Hematopoietic multipotent progenitor cell treated with erythropoietin and hydrocortisone succinate and interleukin-3 and kit ligand, for 6 days (in vitro differentiated cells): ENCODE measurements at places on chromosomes 2 and 18.

GRCh38 chr2:191209340-191209739, 35.9 kb upstream of the MYO1B start:
- DNase-seq = no peak

- peak; percentile 41 for DNase-seq
Observed at GRCh38 chr18:48711651-48712486, 173.0 kb downstream of the CTIF start.

GRCh38 chr2:196988639-196989038, 62.1 kb upstream of the PGAP1 start:
- DNase-seq = no peak

DNA sequence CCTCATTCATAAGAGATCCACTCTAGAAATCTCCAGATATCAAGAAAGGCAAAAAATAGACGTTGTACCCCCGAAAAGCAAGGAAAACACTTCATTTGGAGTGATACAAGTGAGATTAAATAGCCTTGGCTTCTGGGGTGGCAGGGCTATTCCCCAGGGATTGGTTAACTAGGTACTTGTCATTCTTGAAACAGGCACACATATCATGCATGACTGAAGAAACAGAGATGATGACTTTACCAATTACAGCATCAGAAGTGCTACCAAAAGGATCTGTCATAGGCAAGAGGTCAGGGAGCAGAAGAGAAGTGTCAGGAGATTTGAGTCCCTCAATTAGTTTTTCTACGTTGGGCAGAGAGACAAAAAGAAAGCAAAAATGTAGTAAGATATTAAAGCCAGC, 45.2 kb upstream of the NFU1 start:
- DNase-seq = no peak

- no peak for DNase-seq
Observed at GRCh38 chr2:29954316-29954715, 32.9 kb upstream of the ALK start.

GRCh38 chr2:15912203-15912602, 28.1 kb upstream of the MYCN start:
- no peak for DNase-seq

DNA sequence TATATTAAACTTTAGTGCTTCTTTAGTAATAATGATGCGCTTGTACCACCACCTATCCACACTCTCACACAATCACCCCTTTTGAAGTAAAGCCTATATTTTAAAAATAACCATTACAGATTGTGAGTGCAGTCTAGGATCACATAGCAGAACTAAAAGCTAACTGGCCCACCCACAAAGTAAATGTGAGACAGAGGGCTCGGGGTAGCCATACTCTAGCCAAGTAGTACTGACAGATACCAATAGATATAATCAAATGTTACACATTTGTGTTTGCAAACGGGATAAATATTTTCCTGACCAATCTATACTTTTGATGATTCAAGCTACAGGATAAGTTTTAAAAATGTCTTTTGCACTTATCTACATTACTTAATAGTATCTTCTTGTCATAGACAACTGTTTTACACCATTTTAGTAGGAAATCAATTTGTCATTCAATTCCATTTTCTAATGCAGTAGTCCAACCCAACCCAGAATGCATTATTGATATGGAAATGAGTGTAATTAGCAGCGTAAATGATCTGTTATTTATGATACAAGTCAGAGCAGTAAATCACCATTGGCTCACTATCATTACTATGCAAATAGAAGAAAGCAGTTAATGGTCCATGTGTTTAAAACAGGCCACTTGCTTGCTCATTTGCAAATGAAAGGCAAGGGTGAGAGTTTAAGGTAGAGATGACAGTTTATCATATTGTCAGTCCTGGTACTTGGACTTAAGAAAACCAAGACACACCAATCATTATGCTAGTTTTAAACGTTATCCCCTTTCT, 111.8 kb downstream of the ERBB4 start:
- DNase-seq = no peak

GRCh38 chr2:233350708-233351107, 3.6 kb upstream of the DGKD start:
- peak; percentile 79 for DNase-seq

DNA sequence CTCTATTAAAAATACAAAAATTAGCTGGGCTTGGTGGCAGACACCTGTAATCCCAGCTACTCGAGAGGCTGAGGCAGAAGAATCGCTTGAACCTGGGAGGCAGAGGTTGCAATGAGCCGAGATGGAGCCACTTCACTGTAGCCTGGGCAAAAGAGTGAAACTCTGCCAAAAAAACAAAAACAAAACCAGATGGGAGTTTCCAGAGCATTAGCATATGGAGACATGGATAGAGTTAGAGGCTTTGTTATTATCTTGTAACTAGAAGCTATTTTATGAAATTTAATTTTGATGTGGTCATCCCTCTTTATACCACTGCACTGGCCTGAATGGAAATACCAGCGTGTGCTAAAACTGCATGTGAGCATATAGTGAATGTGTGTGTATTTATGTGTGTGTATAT, 58.9 kb downstream of the TRAPPC8 start:
- no peak for DNase-seq

DNA sequence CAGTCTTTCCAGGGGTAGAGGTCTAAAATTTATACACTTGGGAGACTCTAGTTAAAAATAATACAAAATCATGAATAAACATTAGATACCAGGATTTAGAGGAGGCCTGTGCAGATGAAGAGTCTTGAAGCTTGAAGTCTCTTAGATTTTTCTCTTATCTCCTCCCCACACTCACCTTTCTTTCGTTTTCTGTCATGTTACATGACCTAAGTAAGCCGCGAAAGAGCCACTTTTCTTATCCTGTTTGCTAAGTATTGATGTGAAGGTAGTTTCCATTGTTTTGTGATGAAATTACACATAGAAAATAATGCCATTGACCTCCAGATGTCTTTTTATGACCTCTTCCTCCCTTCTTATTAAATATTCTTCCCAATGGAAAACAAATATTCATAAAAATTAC, 367.8 kb downstream of the LRRTM1 start:
- DNase-seq = no peak

DNA sequence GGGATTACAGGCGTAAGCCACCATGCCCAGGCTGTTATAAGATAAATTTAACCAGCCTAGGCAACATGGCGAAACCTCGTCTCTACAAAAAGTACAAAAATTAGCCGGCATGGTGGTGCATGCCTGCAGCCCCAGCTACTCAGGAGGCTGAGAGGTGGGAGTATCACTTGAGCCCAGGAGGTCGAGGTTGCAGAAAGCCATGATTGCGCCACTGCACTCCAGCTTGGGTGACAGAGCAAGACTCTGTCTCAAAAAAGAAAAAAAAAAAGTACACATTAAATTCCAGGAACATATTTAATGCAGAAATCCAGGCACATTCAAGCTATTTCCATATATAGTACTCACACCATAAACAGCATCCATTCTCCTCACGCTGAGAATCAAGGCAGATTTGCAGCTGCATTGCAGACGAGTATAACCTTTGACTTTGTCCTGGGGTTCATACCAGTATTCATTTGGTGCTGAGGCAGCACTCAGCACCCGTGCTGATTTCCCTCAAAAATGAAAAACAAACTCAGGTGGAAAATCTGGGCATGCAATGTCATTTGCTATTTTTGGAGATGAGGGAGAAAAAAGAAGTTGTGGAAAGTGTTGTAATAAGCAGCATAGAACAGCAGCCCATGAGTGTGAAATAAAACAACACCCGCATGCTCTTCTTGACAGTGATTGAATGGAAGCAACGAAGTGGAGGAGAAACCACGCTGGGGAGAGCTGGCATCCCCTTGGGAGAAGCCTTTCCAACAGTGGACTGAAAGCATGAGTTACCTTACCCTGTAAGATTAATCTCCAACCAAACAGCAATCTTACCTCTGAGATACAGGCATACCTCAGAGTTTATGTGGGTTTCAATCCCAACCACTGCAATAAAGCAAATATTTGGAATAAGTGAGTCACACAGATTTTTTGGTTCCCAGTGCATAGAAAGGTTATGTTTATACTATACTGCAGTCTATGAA, 46.8 kb upstream of the ANXA4 start:
- DNase-seq = no peak

- DNase-seq = peak; percentile 36
Observed at GRCh38 chr2:147689220-147689909, 155.5 kb upstream of the ACVR2A start.

DNA sequence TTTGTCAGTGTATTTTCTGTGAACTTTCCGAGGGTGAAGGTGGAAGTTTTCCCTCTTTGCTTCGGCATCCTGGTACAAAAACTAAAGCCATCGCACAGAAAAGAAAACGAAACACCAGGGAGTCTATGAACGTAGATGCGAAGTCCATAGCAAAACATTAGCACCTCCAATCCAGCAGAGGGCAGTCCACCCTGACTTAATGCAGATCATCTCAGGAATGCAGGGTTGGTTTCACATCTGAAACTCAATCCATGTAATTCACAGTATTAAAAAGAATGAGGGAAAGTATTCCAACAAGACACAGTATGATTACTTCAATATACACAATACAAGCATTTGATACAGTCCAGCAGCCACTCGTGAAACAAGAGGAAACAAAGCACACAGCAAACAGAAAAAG, 70.8 kb downstream of the RTP5 start:
- DNase-seq = peak; percentile 46

DNA sequence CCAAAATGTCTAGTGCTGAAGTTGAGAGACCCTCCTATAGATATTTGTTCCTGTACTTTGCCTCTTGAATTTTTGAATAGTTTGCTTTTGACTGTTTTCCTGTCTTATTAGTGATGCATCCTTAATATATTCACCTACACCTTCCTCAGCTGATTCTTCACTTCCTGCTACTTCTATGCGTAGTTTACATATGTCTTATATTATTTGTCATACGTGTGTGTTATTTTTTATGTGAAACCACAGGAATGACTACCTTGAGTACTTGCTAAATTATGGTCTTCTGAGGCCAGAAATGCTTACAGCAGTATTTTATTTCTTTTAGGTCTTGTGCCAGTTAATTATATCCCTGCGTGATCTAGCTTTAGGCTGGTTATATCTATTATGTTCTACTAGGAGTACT, 9.9 kb downstream of the UBE2E3 start:
- DNase-seq = no peak

DNA sequence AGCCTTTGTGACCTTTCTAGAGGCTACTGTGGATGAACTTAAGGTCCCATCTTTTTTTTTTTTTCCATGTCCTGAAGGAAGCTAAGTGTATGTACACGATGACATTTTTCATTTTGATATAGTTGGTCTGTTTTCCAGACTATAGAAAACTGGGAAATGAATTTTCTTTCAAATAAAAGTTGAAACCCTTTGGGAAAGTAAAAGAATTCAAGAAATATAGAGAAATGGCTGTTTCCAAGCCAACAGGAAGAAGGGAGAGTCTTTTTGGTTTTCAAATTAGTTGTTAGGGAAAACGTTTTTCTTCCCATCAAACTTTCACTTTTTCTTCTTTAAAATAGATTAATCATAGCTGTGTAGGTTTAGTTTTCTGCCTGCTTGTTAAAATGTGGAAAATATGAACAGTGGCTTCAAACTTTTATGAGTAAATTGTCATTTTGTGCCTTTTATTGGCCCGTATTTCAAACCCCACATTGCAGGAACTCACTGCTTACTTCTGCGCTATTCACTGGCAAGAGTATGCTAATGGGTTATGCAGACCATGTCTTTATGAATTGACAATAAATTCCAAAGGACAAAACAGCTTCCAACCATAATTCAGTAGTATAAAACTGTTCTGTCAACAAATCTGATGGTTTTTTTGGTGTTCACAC, 27.7 kb upstream of the LYPD1 start:
- no peak for DNase-seq

DNA sequence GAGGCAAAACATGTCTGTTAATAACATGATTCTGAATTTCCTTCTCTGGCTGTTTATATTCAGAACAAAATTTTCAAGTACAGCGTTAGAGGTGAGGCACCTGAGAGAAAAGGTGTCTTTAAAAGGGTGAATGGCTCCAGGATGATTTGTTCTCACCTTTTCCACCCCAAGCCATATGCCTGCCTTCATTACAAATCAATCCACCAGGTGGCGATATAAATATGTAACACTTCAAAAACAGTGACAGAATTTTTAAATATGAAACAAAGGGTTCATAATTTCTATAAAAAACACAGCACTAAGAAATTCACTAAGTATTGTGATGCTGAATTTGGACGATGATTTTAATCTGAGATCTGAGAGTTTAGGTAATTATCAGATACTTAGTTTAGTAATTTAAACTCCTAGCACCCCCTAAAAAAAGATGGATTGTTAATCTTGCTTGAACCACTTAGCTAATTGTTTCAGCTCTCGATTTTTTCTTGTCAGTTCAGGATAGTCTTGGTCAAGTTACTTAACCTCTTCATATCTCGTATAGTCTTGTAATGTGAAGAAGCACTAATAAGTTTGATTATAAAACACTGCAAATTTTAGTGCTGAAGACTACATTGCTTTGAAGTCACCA, 528.8 kb downstream of the CPS1 start:
- DNase-seq = peak; percentile 68

GRCh38 chr18:11785444-11786055, 65.7 kb upstream of the CHMP1B start:
- DNase-seq = no peak

DNA sequence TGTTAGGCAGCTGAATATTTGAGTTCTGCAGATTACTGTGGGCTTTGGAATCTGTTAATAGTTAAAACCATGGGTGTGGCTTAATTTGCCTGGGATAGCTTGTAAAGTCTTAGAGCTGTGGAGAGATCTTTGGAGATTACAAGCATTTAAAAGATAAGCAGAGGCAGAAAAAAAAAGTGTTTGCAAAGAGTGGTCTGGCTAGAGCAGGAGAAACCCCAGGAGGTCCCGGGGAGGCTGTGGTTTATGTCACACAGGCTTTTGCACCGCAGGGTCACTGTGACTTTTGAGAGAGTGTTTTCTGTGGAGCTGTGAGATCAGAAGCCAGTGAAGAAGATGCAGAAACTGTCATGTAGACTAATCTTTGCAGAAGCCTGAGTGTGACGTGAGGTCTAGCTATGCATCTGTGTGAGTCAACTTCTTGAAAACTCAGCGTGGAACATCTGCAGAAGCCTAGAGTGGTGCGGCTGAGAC, 49.0 kb downstream of the SETBP1 start:
- DNase-seq = peak; percentile 8

DNA sequence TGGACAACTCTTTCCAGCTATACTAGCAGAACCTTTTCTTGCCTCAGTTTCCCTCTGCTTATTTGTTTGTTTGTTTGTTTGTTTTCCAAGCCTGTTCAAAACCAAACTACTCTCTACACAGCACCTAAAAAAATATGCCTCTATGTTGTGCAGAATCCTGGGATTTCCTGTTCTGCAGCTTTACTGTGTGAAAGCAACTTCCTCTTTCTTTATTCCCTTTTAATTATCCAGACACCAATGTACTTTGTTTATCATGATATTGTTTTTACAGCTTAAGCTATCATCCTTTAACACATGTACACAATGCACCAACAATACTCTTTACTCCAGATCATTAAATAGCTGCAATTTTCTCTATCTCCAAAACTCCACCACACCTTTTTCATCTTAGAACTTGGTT, 259.5 kb downstream of the EPHA4 start:
- peak; percentile 15 for DNase-seq

GRCh38 chr2:56099963-56100362, 83.8 kb upstream of the CCDC85A start:
- no peak for DNase-seq

DNA sequence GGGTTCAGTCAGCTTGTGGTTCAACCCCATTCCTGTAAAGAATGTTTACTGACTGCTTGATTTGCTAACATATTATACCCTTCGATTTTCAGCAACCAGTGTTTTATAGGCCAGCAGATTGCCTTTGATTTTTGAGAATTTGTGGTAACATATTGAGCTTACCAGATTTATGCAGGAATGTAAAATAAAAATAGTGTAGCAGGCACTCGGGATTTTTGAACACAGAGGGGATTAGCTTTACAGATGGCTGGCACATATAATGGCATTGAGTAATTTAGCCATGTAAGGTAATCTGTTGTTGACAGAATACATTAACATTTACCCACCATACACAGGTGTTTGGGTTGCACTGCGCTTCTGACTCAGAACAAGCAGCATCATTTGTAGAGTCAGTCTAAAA, 354.0 kb downstream of the LRRTM1 start:
- no peak for DNase-seq
